ENCODE measurements at places on chromosomes 12 and 14. TPM values are rescaled to one million over a fixed set of nuclear protein-coding genes. Genes with fewer than 3 reads are reported as not detected.

GRCh38 chr14:95895720-95896119 lies 19.1 kb downstream of the TUNAR start:
- DNase-seq: no peak

DNA sequence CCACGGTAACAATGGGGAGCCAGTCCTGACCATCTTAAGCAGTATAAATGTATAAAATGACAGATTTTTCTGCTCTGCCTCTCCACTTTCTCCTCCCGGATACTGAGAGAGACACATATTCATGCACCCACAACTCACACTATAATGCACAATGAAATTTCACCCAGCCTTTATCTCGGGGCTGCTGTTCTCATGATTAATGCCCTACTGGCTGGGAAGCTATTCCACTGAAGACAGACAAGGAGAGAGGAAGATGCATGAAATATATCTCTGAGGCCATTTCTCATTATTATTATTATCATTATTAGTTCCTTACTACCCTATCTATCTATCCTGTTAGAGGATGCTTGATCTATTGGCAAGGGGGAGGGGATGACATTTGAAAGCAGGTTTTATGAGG lies 501.7 kb downstream of the DIO2 start:
- DNase-seq: peak; percentile 8

DNA sequence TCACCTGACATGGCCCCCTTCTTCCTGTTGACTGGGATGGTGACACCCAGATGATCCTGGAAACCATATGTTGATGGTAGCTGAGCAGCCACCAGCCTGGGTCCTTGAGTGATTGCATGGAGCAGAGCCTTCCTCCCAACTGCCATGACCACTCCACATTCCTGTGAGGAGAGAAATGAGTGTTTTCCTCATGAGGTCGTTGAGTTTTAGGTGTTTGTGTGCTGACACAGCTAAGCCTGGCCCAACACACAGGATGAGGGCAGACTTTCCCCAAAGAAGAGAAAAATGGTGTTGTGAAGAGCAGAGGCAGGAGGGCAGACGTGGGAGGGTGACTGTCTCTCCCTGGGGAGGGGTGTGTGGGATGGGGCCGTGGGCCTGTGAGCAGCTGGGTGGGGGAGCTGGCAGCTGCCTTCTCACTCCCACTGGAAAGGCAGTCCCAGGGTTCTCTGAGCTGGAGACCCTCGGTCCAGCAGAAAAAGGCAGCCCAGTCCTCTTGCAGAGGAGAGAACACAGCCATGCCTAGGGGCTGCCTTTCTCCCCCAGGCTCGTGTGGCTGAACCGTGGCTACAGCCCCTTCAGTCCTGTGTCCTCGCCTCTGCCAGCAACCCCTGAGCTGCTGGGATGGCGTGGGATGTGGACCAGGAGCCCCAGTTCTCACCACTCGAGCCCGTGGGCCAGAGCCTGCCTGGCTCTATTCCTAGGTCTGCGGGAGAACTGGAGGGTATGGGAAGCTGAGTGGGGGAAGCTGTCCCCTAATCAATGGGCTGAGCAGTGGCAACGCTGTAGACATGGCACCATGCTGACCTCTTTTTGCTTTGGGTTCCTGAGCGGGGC lies 257.0 kb downstream of the ADGRD1 start:
- no peak for DNase-seq

DNA sequence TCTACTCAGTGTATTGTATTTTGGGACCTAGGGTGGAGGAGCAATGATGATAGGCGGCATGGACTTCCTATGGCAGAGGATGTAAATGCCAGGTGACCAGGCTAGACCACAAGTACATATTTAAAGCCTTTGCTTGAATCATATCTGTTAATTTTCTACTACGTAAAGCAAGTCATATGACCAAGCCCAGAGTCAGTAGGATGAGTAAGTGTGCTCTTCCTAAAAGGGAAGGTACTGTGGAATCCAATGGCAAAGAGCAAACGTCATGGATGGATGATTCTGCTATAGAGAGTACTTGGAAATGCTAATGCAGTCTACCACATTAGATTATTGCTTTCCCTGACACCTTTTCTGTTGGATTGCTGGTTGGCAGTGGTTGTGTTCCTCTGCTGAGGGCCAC lies 16.8 kb downstream of the GPATCH2L start:
- no peak for DNase-seq

DNA sequence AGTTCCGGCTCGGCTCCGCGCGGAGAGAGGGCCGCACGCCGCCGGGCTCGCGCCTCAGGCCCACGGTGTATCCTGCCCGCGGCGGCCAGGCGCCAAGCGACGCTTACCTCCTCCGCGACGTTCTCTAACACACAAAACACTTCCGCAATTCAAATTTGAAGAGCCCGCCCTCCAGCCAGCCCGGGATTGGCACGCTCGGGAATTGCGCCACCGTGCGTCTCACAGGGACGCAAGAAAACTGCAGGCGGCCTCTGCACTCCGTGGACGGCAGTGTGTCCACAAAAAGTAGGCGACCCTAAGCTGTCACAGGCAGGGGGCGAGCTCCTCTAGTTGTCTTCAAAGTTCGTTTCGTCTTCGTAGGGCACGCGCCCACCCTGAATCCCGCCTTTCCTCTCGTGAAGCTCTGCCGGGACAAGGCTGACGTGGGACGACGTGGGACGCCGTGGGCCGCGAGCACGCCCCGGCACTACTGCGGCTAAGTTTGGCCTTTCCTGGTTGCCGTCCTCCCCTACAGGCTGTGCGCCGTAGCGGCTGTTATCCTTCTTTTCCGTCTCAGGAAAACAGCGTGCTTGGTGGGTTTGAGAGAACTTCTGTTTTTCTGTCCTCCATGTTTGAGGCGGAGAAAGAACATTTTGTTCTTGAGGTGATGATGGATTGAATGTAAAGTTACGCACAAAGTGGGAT lies at the start of gene MIS18BP1:
TSS of gene MIS18BP1 (minus strand) at position 133 of the 684 bp plus-strand sequence. CDS start 5,916 bp downstream, outside the sequence.
- DNase-seq: peak; percentile 97

- no peak for DNase-seq
Measured at GRCh38 chr12:94263011-94263811, 114.8 kb downstream of the PLXNC1 start.

LRRC10 gene
- not detected for polyA plus RNA-seq

OR10G2 gene
- not detected for polyA plus RNA-seq

SELPLG gene
- polyA plus RNA-seq: 3.0 TPM

TMEM63C gene
- polyA plus RNA-seq: not detected

RGS6 gene
- polyA plus RNA-seq: not detected

Measured in fibroblast of lung (primary cell).